GM12891 (cell line): ENCODE measurements at places on chromosomes 4 and X.

- DNase-seq = no peak
These were observed 118.6 kb downstream of the SPCS3 start for GRCh38 chr4:176438401-176438800.

GRCh38 chr4:169153481-169154087 is 117.2 kb downstream of the SH3RF1 start:
- DNase-seq = no peak

DNA sequence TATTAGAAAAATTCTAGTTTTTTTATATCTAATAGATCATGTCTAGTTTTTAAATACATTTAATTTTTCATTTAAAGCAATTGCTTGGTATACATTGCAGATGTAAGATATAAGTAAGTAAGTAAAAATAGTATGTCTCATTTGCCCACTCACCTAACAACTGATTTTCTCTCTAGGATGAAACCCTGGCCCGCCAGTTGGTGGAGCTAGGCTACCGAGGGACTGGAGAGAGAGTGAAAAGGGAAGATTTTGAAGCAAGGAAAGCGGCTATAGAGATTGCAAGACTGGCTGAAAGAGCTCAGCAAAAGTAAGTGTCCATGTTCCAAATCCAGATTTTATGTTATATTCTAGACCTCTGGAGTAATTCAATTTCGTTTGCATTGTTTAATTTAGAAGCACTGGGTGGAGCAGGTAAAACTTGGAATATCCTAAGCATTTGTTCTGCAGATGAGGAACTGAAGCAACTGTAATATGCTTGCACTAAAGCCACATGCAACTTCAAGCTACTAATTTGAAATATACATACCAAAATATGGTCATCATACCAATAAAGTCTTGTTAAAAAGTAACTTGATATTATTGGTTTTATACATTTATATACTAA is 27.1 kb downstream of the CFAP299 start:
- DNase-seq = peak; percentile 30

DNA sequence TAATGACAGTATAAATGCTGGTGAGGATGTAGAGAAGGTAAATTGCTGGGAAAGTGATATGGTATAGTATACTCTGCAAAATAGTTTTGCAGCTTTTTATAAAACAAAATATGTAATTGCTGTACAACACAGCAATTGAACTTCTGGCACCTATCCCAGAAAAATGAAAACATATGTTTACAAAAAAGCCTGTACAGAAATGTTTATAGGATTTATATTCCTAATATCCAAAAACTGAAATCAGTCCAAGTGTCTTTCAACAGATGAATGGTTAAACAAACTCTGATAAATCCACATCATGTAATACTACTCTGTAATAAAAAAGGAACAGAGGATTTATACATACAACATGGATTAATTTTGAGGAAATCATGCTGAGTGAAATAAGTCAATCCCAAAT is 198.4 kb upstream of the ACTRT1 start:
- no peak for DNase-seq

DNA sequence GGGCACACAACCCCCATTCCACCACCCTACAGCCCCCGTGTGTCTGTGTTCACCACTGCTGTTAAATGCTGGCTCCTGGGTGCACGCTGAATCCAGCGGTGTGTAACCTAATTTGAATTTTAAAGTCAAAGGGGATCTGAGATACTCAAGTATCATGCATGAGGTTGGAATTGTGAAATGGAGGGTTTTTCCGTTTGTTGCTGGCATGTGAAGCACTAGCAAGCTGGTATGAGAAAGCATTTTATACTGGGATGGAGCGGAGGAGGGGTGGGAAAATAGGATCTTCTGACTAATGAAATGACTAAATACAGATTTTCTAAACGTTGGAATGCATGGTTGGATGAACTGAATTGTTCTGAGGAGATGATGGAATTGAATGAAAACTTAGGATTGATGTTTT is 36.9 kb upstream of the FAT1 start:
- DNase-seq = no peak

- DNase-seq = no peak
These were observed 161.6 kb downstream of the IL15 start for GRCh38 chr4:141797966-141798365.
